Effector CD8-positive, alpha-beta T cell (primary cell): ENCODE measurements at places on chromosomes 13 and 19.

DNA sequence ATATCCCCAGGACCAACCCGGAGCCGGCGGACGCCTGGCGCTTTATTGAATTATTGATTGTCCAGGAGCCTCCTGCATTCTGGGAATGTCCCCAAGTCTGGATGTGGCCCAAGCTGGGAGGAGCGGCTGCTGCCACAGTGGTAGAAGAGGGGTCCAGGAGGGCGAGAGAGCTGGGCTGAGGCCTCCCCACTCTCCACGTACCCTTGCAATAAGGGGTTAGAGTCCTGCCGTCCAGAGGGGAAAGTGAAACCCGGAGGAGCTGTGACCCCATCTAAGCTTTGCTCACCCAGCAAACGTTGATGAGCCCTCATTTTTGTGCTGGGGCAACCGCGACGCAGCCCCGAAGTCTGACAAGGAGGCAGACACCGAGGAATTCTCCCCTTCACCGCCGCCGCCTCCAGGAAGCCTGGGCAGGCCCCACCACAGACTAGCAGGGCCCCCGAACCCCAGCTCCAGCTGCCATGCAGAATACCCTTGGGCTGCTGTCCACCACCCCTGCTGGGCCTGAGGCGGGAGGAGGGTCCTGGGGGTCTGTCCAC, 1.4 kb upstream of the C2CD4C start:
- no peak for DNase-seq

- DNase-seq: no peak
These were observed 16.9 kb downstream of the SMARCA4 start for GRCh38 chr19:10977742-10978092.

- DNase-seq: peak; percentile 90
These were observed 480 bp upstream of the KLF16 start for GRCh38 chr19:1863638-1864479.

DNA sequence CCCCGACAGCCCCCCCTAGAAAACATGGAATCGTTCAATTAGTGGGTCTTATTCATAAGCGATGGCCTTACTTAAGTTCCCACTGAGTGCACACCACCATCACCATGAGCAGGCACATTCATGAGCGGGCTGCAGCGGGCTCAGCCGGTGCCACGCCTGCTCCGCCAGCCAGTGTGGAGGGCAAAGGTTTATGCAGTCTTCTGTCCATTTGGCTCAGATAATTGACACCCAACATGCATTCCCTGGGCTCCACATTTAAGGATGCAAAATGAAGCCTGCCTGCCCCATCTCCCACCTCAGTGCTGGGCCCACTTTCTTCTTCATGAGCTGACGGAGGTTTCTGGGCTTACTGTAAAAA, 12.1 kb downstream of the C19orf12 start:
- no peak for DNase-seq

DNA sequence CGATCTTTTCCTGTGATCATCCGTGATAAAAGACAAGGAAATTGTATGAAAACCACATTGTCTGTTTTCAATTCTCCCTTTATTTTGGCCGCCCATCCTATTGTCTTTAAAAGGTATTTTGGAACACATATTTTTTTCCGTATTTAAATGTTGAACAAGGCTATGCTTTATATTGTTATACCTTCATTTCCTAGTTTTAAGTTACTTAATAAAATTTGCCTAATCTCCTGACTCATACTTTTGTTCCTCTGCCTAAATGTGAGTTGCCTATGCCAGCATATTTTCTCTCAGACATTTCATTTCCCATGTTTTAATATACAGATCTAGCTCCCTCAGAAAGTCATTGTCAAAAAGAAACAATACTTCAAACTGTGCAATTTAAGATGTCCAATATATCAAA, 104.2 kb downstream of the SLITRK6 start:
- no peak for DNase-seq

GRCh38 chr19:14333101-14333871, 48.0 kb upstream of the ADGRE5 start:
- no peak for DNase-seq

DNA sequence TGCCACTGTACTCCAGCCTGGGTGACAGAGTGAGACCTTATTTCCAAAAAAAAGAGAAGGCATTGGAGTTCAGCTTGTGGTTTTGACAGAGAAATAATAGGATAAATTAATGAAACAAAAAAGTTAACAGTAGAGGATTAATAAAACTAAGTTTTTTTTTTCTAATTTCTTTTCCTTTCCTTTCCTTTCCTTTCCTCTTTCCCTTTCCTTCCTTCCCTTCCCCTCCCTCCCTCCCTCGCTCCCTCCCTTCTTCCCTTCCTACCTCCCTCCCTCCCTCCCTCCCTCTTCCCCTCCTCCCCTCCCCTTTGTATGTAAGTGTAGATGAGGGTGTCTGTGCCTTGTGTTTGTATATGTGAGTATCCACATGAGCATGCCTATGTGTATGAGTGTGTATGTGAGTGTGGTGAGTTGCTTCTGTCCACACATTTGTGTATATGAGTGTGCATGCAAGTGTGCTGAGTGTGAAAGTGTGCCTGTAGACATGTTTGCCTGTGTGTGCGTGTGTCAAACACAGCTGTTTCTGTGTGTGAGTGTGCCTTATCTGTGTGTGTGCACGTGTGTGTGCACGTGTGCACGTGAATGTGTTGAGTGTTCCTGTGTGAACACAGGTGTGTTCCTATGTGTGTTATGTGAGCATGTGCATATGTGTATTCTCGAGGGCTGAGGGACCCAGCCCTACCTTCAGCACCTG, 12.5 kb upstream of the MZF1 start:
- no peak for DNase-seq

DNA sequence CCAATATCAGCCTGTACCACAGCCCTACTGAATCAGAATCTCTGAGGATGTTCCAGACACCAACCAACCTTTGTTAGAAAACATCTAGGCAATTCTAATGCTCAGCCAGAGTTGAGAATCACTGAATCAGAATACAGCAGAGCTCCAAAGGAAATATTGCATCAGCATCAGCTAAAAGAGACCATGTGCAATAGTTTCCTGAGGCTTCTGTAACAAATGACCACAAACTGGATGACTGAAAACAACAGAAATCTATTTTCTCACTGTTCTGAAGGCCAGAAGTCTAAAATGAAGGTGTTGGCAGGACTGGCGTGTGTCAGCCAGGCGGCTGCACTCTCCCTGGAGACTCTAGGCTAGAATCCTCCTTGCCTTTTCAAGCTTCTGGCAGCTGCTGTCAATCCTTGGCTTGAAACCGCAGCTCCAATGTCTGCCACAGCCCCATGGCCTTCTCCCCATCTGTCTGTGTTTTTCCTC, 1.2 kb upstream of the DCT start:
- no peak for DNase-seq

GRCh38 chr19:49421039-49421877, 2.0 kb downstream of the PTH2 start:
- no peak for DNase-seq

DNA sequence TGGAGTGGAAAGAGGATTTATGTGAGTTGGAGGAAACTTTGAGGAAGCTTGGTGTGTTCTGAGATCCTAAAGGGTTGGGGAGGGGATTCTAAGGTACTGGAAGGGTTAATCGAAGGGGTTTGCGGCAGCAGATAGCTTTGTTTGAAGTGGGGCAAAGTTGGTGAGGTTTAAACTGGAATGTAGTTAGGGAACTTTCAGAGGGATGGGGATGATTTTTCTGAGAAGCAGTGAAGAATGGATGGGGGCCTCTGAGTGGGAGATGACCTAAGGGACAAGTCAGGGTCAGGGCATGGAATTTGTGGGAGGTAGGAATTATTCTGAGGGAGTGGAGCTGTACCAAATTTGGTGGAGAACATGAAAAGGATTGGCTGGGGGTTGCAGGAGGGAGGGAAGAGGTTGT, 3.9 kb downstream of the SAE1 start:
- no peak for DNase-seq

DNA sequence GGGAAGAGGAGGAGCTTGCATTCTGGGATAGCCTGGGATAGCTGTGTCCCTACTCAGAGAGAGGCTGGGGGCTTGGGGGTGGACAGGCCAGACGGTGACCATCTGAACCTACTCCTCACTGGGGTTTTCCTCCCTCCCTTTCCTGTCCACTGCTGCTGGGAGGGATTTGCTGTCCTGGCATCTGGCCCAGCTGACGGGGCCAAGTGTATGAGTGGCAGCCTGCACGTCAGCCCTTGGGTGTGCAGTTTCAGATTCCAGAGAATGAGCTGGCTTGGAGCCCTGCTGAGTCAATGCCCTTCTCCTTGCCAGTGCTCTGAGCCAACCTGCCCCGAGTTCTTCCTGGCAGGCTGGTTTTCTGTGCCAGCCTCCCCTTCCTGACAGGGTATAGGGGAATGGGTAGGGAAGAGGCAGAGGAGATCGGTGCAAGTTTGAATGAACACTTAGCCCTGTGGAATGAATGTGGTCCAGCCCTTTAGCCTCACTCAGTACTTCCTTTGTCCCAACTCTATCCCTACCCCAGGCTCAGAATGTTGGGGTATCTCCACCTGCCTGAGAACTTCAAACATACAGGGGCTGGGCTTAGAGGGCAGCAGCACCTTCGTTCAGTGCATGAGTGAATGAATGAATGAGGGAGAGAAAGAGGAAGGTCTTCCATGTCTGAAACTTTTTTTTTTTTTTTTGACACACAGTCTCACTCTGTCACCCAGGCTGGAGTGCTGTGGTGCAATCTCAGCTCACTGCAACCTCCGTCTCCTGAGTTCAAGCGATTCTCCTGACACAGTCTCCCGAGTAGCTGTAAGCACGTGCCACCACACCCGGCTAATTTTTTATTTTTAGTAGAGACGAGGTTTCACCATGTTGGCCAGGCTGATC, 1.8 kb upstream of the ANGPTL4 start:
- DNase-seq: no peak

GRCh38 chr13:31452525-31452924, 252.8 kb downstream of the B3GLCT start:
- no peak for DNase-seq
